Lung (tissue), 17 donors: ENCODE measurements at places on chromosomes 5 and 9. TPM values are rescaled to one million over a fixed set of nuclear protein-coding genes. Genes with fewer than 3 reads are reported as not detected.

GRCh38 chr9:76025286-76025685, 134.8 kb downstream of the PCSK5 start:
- peak; percentile 79 for DNase-seq

DNA sequence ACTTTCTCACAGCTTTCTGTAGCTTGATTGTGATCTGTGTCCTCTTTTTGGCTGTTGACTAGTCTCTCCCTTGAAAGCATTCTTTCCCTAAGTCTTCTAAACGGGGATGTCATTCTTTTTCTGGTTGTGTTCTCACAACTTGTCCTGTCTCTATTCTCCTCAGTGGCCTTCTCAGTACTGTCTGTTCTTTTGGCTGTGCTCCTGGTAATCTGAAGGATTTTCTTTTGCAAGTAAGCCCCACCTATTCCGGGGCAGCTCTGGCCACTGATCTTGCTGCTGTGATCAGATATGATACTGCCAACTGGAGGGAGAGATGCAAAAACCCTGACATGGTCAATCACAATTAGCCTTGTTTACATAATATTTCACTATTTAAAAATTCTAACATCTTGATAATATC, 172.2 kb downstream of the CDC42SE2 start:
- no peak for DNase-seq

DNA sequence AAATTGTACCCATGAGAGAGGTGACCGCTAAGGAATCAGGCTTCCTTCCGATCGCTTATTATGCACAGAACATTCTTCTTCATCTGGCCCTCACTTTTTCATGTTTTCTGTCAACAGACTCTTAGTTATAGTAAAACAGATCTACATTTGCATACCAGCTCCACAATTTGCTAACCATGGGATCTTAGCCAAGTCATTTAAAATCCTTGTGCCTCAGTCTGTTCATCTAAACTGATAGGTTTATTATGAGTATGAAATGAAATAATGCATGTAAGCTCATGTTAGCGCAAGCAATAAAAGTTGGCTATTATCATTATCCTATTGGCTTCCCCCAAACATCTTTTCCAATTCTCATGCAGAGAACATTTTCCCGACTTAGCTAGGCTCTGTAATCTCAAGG, 42.3 kb downstream of the FGF1 start:
- no peak for DNase-seq

The VCP gene
- total RNA-seq = 249 TPM

- DNase-seq = no peak
Observed at GRCh38 chr5:56893251-56893951, 16.0 kb upstream of the SETD9 start.

DNA sequence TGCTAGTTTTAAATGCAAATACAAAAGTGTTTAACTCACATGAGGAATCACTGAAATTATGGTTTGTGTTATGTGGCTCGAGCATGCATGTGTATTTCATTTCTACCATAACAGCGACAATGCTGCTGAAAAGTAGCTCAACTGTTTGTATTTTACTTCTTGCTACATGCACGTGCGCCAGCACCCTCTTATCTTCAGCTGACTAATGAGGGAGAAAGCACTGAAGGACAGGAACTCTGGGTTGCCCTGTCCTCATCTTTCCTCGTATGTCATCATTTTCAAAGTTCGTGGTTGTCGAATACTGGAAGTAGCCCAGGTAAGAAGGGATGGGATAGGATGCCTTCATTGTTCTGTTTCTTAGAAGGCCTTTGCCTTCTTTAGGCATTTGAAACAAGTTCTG, 120.3 kb downstream of the SYK start:
- no peak for DNase-seq
